ENCODE measurements at places on chromosomes 7 and 10.

DNA sequence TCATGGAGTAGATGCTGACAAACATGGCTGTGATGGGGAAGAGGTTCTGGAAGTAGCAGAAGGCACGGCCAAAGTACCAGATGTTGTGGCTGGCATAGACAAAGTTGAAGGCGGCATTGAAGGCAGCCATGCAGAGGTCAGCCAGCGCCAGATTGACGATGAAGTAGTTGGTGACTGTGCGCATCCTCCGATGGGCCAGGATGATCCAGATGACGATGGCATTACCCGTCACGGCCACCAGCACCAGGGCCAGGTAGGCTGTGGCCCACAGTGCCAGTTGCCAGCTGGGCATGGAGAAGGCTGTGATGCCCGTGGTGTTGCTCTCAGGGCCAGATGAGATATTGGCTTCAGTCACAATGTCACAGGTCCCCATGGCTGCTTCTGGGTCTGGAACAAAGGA lies 767 bp downstream of the TACR2 start:
- DNase-seq = no peak

DNA sequence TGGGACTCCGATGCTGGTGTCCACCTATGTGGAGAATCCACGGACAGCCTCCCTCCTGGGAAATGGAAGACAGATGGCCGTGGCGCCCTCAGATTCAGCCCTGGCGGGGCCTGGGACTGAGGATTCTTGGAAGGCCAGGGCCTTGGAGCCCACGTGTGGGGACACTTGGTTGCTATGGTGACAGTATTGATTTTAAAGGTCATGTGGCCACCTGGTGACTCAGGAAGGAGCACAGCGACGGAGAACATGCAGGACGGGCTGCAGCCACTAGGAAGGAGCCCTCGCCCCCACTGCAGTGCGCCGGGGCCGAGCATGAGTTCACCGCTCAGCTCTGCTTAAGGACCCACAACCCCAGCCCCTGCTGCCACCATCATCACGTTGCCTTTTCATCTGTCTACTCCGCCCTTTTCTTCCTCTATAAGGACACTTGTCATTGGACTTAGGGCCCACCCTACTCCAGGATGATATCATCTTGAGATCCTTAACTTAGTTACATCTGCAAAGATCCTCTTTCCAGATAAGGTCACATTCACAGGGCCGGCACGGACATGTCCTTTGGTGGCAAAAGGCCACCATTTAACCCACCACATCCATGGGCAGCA lies 3.7 kb upstream of the STK32C start:
- DNase-seq = no peak

- DNase-seq = no peak
Observed at GRCh38 chr10:24556750-24557742, 166.6 kb downstream of the ARHGAP21 start.

DNA sequence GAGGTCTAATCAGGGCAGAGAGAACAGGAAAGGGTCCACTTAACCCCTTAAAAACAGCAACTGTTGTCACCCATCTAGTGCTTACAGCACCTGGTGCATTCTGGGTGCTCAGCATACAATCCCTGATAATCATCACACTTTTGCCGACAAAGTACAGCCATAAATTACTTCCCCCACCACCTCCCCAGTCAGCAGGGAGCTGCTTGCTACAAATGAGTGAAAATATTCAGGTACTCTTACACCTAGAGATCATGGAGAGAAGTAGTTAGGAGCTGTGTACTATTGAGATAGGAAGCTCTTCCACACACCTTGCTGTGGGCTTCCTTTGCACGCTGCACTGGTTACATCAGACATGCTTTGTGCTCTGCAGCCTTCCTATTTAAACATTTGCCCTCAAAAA lies 723.5 kb upstream of the GALNT17 start:
- no peak for DNase-seq

- no peak for DNase-seq
Observed at GRCh38 chr10:112404617-112405016, 30.7 kb downstream of the ACSL5 start.

Data from activated T-cell treated with anti-CD3 and anti-CD28 coated beads for 4 hours (primary cell).